ENCODE measurements at places on chromosomes 1 and 21.

GRCh38 chr1:183804387-183804786, 533 bp upstream of the RGL1 start:
- DNase-seq, result no peak

DNA sequence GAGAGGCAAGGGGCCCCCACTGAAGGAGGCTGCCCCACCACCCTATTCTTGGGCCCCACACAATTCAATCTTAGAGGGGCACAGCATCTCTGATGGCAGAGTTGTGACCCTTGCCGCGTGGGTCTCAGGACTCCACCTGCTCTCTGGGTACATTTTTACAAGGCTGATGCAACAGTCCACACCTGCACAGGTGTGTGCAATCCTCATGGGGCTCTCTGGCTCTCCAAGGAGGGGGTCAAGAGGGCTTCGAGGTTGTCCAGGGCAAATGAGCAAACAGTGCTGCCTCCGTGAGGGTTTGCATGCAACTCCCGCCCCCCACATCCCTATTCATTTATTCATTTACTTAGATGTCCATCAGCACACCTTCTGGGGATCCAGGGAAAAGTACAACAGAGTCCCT, 81.6 kb upstream of the IFFO2 start:
- DNase-seq, result no peak

- no peak for DNase-seq
Observed at GRCh38 chr1:109567877-109568672, 19.7 kb downstream of the GNAI3 start.

DNA sequence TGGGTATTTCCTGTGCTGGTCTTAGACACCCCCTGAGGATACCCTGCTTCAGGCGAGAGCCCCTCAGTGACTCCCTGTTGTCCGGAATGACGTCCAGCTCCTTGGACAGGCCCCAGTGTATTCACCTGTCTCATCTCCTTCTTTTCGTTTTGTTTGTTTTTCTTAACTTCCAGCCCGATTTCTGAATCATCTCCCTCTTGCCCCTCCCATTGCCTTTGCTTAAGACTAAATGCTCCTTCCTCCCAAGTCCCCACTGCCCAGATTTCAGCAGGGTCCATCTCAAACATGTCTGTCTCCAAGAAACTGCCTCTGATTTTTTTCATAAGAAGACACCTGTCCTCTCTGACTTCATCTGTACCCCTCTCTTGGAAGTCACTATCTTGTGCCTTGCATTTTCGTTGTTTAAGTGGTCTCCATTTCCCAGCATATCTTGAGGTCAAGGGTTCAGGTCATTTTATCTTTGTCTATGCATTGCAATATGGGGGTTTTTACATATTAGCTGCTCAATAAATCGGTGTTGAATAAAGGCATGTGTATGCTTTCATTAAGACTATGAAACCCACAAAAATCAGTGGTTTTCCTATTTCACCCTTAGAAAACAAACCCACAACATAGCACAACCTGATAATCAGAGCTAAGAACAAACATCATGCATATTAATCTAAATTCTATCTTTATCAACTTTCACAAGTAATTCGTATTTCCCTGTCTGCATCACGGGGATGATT, 58.4 kb upstream of the LGALS8 start:
- no peak for DNase-seq

GRCh38 chr1:176799327-176799726, 336.4 kb downstream of the PAPPA2 start:
- no peak for DNase-seq

- DNase-seq, result no peak
Observed at GRCh38 chr1:119924948-119925898, 28.9 kb upstream of the ADAM30 start.

DNA sequence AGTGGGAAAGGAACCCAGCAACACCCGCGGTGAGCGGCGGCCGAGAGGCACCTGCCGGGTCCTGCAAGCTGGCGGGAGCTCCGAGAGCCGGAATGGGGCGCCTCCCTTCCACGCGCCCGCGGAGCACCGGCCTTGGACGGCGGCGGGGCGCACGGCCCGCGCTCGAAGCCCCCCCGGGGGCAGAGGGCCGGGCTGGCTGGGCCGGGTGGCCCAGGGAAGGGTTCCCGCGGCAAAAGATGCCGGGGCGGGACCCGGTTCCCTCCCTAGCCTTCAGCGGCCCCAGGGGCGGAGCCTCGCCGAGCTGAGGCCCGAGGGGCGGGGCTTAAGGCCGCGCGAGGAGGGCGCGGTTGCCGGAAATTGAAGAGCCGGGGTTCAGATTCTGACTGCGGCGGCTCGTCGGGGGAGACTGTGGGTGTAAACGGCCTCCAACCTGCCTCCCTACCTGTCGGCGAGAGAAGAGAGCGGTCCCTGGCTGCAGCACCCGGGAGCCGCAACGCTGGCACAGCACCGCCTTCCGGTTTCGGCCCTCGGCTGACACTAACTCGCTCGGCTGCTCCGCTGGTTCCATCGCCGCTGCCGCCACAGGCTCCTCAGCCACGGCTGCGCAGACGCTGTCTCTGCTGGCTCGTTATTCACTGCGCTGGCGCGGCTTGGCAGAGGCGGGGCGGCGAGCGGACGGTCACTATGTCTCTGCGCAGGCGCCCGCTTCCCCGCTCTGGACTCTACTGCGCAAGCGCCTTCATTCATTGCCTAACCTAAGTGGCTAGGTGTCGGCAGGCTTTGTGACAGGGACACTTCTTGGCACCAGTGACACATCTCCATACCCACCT, at the start of gene RABIF:
Gene RABIF, minus strand, starts transcription at position 619 of the 830 bp plus-strand sequence. Its CDS starts 51 bp downstream, at position 568.
- peak; percentile 63 for DNase-seq

- no peak for DNase-seq
Observed at GRCh38 chr21:44090325-44090724, 16.9 kb upstream of the PWP2 start.

GRCh38 chr1:235552146-235552716, 48.0 kb upstream of the B3GALNT2 start:
- DNase-seq, result no peak

- no peak for DNase-seq
Observed at GRCh38 chr1:228208831-228209551, 1.1 kb downstream of the OBSCN start.

- DNase-seq, result no peak
Observed at GRCh38 chr1:44634606-44635189, 39.6 kb downstream of the TMEM53 start.

- no peak for DNase-seq
Observed at GRCh38 chr21:29938776-29939103, 1.1 kb downstream of the GRIK1 start.

DNA sequence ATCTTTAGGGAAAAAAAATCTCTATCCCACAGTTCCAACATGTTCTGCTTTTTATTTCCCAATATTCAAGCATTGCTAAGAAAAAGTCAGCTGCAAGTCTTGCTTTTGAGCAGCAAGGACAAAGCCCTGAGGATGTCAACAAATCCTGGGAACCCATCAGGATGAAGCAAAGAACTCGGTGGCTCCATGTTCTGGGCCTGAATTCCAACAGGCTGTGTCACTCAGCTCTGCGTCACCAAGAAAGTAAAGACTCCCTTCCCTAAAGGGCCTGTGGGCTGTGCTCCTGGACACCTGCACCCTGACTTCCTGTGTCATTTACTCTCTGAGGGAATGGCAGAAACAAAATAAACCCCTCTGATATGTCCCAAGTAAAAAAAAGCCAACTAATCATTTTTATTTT, 95.5 kb downstream of the TIAM1 start:
- DNase-seq, result peak; percentile 30

DNA sequence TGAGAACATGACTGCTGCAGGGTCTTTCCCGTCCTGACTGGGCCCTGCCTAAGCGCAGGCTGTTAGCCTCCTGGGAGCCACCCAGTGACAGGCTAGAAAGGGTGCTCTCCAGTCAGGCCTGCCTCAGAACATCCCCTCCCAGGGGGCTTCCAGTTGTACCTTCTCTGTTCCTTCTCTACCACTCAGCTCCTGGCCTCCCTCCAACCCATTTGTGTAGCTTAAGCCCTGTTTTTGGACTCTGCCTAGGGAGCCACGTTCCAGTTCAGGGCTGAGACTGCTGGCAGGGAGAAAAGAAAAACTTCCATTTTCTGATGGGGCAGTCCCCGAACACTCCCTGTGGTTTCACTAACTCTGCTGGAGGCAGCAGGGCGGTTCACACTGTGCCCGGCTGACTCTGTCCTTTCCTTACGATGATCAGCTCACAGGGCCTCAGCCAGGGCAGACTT, 15.3 kb upstream of the POU3F1 start:
- no peak for DNase-seq

GRCh38 chr1:193421487-193421886, 235.1 kb upstream of the B3GALT2 start:
- no peak for DNase-seq

DNA sequence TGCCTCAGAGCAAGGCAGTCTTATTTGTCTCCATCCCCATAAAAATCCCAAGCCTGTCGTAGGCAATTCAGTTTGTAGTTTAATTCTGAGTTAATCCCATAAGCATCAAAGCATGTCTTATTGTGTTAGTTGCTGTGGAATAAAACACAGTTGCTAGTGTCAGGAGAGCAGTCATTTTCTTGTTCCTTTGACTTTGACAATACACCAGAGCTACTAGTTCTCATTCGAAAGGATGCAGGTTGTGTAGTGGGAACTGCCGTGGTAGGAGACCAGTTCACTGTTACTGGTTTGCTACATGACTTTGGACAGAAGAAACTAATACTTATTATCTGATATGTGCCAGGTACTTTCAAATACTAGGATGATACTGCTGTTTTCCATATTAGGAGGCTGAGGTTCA, 23.5 kb downstream of the LRIG2 start:
- DNase-seq, result no peak

DNA sequence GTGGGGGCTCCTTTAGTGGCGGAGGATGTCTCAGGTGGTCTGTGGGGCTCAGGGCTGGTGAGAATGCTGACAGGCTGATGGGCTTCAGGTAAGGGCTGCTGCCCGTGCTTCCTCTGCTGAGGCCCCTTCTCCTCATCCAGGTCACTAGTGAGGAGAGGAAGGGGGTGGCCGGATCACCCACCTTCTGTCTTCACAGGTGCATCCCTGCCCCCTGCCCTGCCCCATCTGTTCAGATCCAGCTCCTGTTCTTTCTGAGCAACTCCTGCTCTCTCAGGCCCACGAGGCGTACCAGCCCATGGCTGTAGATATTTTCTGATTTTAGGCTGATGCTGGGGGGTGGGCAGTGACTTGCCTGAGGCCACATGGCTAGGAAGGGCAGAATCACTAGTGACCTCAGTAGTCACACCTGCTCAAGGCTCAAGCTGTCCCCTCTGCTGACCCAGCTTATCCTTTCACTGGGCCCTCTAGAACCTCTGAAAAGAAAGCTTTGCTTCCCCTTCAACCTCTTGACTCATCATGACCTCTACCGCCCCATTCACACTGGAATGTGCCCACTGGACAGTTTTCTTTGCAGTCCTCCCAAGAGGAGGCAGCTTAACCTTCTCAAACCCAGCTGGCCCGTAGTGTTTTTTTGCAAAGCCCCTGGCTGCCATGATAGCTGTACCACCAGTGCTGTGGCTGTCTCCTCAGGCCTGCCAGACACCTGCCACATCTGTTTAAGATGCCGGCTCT, 14.8 kb downstream of the DCST2 start:
- no peak for DNase-seq

- DNase-seq, result no peak
Observed at GRCh38 chr1:62247391-62248168, 52.9 kb downstream of the L1TD1 start.

All from SW 1271 (cell line).